Stimulated activated naive CD4-positive, alpha-beta T cell treated with Interleukin-2 at 50 U/mL for 16 hours (primary cell): ENCODE measurements at places on chromosomes 2 and 18.
A peak's percentile ranks its signal among the peaks of the same experiment; 100 is the strongest.

- no peak for DNase-seq
Measured at GRCh38 chr2:231387904-231388724, 7.4 kb upstream of the B3GNT7 start.

- no peak for DNase-seq
Measured at GRCh38 chr18:64720781-64721464, 572.0 kb upstream of the LINC00305 start.

DNA sequence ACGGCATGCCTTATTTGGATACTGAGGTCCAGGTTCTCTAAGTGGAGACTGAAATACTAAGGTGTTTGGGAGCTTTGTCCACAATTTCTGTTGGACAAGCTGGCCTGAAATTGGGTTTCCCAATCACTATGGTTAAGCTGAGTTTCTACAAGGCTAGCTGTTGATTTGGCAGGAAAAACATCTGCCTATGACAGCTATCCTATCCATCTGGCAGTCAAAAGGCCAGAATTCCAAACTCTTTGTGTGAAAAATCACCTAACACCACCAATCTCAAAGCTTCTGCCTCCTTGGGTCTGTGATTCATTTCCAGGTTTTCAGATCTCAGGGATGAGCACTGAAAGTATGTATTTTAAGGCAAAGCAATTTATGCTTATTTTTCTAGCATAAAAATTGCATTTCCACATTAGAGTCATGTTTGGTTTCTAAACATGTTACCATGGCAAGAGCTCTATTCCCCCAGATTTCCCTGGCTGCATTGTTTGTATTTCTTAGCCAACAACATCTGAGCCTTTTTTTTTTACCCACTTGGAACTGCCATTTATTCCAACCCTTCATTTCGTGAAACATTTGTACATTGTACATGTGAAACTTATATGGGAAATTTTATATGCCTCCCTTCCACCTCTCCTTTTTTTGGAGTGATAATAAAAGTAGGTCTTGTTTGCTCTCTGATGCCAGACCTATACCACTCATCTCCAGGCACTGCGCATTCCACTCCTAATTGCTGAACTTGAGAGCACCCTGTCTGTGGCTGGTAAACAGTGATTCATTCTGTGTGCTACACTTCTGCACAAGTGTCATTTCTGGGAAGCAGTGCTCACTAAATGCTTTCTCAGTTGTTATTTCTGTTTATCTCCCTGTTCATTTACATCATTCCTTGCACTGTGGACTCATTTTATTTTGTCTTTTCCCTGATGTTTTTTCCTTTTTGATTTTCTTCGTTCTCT lies 15.9 kb upstream of the CCDC85A start:
- DNase-seq: no peak

DNA sequence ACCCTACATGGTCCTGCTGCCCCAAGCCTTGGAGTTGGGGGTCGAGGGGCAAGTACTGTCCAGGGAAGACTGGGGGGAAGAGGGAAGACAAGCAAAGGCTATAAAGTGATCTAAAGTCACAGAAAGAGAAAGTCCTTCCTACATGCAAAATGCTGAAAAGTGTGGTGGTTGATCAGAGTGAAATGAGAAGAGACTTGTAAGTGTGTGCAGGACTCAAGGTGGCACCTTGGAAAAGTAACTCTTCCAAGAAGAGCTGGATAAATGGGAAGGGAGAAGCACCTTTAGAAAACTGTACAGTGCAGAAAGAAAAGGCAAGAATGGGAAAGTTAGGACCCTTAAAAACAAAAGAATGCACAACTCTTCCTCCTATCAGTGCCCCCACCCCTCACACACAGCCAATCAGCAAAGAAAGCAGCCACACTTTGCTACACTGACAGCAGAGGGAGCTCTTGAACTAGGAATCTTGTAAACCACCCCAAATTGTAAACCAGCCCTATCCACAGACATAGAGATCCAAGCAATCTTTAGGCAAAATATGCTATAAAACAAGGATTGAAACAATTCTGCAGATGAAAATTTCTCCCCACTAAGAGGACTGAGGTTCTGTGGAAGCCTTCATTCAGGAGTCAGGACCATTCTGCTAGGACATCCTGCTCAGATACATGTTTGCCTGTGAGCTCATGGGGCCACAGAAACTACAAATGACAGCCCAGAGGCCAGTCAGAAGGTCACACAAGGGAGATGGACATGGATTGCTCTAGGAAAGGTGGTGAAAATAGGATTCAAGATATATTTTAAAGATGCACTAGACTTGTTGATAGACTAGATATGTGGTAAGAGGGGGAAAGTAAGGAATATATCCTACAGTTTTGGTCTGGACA lies 146.4 kb downstream of the FTCDNL1 start:
- no peak for DNase-seq

DNA sequence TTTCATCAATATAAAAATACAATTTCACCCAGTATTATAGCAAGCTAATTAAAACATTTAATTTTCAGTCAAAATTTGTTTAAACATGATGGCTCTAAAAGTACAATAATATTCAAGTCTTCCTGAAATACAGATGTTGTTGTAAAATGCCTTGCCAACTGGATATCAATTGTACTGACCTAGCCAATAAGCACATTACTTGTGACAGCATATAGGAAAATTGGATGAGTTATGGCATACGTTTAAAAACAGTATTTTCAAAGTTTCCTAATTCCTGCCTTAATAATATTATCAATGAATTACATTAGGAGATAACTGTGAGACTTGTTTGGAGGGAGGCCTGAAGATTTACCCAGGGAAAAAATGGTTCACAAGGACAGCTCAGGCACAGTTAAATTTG lies 336.9 kb upstream of the CDH20 start:
- DNase-seq: no peak

DNA sequence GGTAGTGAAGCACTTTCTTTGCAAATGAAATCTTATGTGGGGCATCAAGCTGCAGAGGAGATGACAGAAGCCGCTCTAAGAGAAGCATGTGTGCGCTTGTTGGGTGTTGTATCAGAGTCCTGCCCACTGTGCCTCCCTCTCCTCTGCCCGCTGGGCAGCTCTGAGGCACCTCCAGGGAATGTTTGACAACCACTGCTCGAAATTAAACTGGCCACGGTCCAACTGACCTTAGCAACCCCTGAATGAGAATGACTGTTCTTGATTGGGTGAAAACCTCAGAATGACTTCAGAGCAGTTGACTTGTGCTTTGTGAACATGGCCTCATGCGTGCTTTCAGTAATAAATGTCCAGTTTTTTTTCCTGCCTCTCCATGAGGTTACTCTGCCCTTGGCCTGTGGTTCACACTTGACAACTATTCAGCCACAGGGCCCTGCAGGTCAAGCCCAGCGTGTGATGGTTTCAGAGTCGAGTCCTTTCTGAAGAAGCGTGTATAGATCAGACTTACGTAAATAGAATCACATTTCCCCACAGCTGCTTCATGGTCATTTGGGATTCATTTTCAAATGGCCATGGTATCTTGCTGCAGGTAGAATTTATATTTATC lies 94.9 kb downstream of the SLC4A3 start:
- DNase-seq: no peak

DNA sequence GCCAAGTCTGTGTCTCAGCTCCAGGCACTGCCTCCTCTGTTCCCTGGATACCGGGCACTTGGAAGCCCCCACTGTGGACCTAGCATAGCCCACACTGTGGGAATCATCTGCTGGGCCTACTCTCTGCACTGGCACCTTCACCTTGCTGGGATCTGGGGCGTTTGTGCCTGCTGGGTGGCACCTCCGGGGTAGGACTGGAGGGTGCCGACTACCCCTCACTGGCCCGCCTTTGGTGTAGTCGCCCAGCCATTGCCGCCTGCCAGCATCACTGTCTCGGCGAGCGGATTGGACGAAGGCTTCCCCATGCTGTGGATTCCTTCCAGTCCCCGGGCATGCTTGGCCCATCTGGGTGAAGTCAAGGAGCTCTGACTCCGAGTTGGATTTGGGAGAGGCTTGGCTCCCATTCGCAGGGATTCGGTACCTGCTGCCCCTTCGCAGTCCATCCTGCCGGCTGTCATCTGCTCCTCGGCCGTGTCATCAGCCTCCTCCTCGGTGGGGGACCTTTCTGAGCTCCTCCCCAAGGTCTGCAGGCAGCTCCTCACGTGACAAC lies 180.6 kb upstream of the HDAC4 start:
- no peak for DNase-seq

DNA sequence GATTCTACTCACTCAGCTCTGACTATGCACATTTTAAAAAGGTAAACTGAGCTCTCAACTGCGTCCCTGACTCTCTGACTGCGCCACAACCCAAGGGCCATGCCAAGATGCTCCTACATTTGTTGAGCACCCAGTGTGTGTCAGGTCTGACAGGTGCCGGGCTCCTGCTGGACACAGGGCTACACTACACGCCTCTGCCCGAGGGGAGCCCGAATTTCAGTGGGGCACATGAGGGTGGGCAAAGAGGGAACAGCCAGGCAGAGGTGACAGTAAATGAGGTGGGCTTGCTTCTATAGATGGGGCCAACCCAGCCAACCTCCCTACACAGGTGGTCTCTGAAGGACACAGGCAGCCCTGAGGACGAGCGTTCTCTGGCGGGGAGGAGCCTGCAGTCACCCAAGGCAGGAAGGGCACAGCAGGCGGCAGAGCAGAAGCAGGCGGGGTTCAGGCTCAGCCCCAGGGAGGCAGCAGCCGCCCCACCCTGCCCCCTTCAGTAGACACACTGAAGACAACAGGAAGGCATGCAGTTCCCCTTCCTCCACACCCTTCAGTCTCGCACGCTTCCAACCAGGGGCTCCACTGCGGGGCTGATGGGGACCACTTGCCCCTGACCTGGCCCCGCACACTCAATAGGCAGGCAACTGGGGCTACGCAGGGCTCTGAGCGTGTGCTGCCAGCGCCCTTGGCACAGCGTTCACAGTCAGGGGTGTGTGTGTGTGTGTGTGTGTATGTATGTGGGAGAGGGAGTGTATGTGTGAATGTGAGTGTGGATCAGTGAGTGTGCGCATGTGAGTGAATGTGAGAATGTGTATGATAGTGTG lies 98.4 kb downstream of the UXS1 start:
- peak; percentile 73 for DNase-seq

DNA sequence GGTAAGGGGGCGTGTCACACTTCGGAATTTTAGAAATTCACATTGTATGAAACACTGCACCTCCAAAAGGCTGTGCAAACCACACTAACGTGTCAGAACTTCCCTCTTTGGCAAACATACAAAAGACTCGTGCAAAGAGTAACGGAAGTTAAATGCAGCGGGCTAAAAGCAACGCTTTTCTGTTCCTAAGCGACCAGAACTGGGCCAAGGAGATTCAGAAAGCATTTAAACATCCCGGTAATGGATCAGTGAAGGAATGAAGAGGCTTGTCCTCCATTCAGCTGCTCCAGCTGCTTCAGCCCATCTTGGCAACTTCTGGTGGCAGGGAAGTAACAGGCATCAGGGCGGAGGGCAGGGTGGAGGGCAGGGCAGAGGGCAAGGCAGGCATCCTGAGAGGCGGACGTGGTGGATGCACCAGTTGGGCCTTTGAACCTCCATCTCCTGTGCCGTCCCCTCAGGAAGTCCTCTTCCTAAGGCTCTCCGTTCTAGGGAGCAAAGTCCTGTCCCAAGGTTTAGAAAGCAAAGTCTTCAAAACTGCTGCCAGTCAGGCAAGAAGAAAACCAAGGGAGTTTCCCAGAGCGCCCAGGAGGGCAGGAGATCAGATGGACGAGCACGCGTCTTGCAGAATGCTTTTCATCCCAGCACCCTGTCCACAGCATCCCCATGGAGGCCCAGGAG lies 230.7 kb downstream of the ZNF516 start:
- no peak for DNase-seq

- no peak for DNase-seq
Measured at GRCh38 chr2:231567159-231567558, 25.5 kb upstream of the TEX44 start.

DNA sequence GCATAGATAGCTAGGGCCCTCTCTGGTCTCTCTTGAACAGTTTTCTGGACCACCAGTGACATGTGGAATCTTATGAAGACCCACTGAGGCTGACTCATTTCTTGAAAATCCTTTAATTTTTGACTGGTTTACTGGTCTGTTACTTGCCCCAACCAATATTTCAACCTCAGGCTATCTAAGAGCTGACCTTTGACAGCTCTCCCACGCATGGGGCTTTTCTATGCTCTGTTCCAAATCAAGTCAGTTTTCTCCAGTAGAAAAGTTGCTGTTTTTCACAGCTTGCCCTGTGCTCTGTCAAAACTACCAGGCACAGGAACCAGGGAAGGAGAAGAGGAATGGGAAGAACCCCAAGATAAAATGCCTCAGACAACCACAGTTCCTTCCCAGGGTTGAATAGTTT lies 46.0 kb upstream of the MTIF2 start:
- no peak for DNase-seq

GRCh38 chr18:31396796-31397612 lies 20.4 kb downstream of the DSG4 start:
- DNase-seq: no peak

DNA sequence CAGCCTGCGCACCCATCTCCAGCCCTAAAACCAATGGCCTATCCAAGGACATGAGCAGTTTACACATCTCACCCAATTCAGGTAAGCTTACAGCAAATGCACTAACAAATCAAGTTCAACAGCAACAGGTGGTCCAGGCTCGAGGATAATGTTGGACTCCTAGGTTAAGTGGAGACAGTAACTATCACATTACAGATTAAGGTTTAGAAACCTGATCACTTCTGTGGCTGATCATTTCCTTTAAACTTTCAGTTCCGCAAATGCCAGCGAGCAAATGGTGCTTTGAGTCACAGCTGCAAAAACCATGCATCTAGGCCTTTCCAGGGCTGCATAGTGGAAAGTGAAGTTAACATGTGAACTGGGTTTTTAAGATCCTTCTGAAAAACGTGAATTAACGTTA lies 259.4 kb downstream of the GBX2 start:
- DNase-seq: no peak

DNA sequence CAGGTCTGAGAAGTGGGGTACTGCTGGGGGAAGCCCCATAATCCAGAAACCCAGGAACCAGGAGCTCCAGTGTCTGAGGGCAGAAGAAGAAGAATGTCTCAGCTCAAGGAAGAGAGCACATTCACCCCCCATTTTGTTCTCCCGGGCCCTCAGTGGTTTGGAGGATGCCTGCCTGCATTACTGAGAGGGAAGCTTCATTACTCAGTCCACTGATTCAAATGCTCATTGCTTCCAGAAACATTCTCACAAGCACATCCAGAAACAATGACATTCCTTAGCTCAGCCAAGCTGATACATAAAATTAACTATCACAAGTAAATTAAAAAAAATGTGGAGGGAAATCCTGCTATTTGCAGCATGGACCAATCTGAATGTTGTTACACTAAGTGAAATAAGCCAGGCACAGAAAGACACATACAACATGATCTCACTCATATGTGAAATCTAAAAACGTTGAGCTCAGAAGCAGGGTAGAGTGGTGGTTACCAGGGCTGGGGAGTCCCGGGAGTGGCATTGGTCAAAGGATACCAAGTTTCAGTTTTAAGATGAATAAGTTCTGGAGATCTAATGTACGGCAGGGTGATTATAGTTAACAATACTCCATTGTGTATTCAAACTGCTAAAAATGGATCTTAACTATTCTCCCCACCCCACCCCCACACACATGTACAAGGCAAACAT lies 459.3 kb downstream of the GALR1 start:
- no peak for DNase-seq

GRCh38 chr18:56322406-56322805 lies 316.0 kb downstream of the TXNL1 start:
- DNase-seq: no peak

DNA sequence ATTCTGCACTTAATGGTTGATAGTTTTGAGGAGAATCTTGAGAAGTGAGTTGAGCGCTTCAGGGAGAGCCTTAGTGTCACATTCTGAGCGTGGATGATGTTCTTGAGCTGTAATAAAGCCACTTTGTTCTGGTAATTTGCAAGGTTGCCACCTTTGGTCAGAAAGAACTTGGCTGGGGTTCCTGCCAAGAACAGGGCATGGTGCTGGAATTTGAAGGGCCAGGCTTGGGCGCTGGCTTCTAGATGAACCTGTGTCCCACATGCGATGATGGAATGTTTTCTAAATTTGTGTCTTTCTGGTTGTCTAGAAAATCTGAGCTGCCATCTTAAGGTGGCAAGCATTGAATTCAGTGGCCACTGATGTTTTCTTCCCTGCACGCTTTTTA lies 124.1 kb upstream of the EML6 start:
- no peak for DNase-seq
